Activated effector memory CD4-positive, alpha-beta T cell treated with anti-CD3 and anti-CD28 coated beads, Interleukin-2, amount 50 U/mL, for 16 hours (primary cell): ENCODE measurements at places on chromosomes 11 and 22.

GRCh38 chr11:124886978-124887666 lies 10.5 kb downstream of the ROBO4 start:
- DNase-seq: peak; percentile 45

DNA sequence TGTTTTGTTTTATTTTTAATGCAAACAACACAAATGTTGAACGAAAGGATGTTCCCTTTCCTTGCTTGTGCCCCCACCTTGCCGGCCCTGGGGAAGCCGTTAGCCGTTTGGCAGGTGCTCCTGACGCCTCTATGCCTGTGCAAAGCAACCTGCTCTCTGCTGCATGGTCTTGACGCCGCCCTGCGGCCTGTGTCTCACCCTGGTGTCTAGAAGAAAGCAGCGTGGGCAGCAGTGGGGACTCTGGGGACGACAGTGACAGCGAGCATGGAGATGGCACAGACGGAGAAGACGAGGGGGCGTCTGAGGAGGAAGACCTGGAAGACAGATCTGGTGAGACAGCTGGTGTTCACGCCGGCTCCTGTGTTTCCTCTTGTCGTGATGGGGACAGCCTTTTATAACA lies 5.5 kb downstream of the PHRF1 start:
- no peak for DNase-seq

GRCh38 chr11:107740271-107740670 lies 28.4 kb upstream of the SLN start:
- DNase-seq: no peak

DNA sequence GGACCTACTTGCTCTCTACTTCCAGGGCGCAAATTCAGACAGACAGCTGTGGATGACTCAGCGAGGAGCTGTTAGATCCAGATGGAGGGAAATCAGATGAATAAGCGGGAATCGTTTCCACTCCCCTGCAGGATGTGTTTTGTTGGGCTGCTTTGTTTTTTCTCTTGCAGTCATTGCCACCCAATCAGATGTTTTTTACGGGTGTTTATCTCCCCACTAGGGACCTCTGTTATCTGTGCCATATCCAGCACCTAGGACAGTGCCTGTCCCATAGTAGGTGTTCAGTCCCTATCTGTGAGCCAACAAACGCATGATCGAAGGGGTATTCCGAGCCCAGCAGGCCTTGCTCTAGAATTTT lies 51.1 kb upstream of the PARVG start:
- DNase-seq: no peak

- no peak for DNase-seq
These were observed 44.4 kb downstream of the SVIP start for GRCh38 chr11:22785251-22785650.

GRCh38 chr11:3905080-3905953 lies 49.9 kb downstream of the STIM1 start:
- DNase-seq: peak; percentile 84

DNA sequence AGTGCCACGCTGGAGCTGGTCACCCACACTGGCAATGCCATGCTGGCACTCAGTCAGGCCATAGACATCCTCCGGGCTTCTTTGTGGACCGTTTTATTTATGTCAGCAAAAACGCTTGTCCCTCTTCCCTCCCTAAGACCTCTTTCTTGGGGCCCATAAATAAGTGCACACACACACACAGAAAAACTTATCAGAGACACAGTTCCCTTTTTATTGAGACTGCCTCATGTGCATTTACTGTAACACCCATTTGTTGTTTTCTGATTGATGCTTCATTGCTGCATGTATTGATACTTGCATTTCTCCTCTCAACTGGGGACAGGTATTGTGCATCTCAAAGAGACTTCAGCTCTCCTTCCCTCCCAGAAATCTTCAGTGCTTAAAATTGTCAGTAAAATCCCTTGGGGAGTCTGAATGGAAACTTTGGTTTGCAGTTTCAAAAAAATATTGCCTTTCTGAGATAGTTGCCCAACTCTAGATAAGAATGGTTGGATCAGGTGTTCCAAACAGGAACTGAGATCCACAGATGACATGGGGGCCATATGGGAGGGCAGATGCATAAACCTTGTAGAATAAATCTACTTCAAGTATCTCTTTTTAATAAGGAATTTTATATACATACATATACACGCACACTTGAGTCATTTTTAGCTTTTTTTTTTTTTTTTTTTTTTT lies 50.9 kb downstream of the PPP2R1B start:
- DNase-seq: no peak

DNA sequence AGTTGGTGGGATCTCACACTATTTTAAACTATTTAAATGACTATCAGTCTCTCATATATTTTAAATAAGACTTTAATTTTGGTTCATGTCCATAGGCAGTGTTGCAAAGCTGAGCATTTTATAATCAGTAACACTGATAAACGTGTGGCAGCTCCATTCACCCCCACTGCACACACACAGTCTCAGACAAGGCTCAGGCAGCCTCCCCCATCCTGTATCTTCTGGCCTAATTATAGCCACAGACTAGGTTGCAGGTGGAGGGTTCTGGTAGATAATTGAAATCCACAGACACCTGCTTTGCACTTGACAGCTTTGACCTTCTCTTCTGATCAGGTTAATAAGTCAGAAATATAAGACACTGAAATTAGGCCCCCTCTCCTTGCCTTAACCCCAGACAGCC lies 118.5 kb upstream of the LDLRAD3 start:
- DNase-seq: no peak
